ENCODE measurements at places on chromosomes 16 and 17. TPM values are rescaled to one million over a fixed set of nuclear protein-coding genes. Genes with fewer than 3 reads are reported as not detected.

DNA sequence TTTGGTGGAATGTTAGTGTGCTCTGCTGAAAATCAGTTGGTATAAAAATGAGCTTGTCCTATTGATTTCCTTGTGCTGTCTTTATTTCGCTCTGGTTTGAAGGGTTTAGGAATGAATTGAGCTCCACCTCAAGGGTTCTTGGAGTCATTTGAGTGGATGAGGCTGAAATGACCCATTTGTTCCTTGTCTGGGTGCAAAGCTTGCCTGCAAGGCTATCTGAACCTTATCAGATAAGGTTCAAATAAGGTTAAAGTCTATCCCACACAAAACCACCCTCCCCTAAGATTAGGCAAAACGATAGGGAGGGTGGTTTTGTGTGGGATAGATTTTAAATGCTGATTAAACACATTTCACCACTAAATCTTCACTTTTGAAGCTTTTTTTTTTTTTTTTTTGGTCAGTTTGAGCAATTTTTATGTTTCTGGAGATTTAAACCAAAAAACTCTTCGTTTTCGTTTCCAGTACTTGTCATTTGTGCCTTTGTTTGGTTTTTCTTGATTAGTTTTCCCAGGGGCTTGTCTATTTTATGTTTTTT, 62.7 kb downstream of the ARHGAP44 start:
- no peak for DNase-seq

- no peak for DNase-seq
These were observed 47.3 kb downstream of the GDE1 start for GRCh38 chr16:19474617-19475016.

The TNP2 gene
- total RNA-seq: not detected

- peak; percentile 30 for DNase-seq
These were observed 9.4 kb downstream of the GJC1 start for GRCh38 chr17:44820631-44821212.

GRCh38 chr16:57532266-57532625, 4.1 kb downstream of the CCDC102A start:
- no peak for DNase-seq

DNA sequence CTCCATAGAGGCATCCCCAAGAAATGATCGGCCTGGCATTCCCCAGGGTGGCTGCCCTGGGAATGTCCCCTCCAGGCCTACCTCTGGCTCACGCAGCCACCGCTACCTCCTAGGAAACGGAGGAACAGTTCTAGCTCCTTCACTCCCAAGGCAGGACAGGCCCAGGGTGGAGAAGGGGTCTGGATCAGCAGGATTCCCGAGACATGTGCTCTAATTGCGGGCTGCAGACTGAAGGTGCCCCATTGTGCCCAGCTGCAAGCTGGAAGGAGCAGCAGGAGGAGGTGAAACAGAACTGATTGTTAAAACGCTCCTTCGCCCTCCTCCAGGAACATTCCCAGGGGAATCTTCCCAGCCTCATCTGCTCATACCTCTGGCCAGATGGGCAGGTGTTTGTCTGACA, 40.8 kb downstream of the SCNN1G start:
- no peak for DNase-seq

The LUC7L3 gene
- total RNA-seq: 56.9 TPM

DNA sequence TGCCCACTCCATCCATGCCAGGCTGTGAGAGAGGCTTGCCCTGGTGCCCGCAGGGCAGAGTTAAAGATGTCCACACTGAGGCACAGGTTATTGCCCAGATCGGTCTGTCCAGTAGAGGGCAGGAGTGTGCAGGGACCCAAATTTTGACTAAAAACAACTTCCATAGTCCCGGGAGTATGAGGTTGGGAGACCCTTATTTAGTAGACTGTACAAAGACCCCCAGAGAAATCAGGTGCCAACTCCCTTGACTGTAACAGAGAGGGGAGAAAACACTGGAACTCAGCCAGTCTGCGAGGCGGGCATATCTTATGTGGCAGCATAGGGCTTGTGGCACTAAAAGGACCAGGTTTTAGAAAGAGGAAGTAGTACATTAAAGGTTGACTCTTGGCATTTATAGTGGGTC, 43.4 kb downstream of the HNF1B start:
- no peak for DNase-seq

DNA sequence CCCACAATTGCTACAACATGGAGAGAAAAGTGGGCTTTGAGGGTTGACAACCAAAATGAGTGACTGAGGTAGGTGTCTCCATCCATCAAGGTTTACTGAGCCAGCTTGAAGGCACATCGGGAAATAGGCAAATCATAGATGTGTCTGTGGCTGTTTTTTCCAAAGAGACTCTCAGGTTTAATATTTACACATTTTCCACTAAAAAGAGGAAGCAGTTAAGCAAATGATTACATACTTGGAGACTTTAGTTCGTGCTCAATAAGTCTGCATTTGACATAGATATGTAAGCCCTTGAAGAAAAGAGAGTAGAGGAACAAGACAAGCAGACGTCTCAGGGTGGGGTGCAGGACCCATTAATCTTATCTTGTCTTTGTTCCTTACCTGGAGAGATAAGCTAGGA, 148.9 kb upstream of the COX10 start:
- DNase-seq: no peak

GRCh38 chr16:51418258-51418657, 267.2 kb upstream of the SALL1 start:
- no peak for DNase-seq

DNA sequence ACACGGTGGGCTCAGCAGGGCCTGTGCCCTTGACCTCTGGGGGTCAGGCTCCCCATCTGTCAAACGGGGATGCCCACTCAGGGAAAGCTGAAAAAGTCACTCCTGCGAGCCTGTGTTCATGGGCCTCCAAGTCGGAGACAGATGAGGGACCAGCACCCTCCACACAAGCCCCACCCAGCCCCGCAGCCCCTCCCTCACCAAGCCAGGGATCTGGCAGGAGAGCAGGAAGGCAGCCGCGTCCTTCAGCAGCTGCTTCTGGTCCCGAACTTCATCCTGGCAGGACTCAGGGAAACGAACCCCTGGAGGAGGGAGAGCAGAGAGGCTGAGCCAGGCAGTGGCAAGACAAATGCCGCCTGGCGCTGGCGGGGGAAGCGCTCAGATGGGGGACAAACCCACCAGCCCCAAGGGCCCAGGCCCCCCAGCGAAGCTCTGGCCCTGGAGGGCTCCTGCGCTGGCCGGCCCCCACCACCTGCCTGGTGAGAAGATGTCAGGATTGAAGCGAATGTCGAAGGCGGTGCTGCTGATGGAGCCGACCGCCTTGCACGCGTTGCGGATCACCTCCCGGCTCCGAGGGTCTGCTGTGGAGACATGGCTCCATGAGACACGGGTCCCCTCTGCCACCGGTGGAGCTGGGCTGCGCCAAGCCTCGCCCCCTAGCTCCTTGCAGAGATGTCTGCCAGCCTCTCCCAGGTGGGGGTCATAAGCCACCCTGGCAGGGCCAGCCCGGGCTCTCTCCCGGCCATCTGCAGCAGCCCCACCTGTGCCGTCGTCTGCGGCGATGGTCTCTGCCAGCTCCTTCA, 15.4 kb downstream of the CLUH start:
- DNase-seq: no peak

- DNase-seq: no peak
These were observed 229.4 kb upstream of the CACNG5 start for GRCh38 chr17:66605541-66605940.

- no peak for DNase-seq
These were observed 11.8 kb upstream of the FOXK2 start for GRCh38 chr17:82507631-82508175.

All from hepatocyte (in vitro differentiated cells).